ENCODE measurements at places on chromosomes 2 and 18. TPM values are rescaled to one million over a fixed set of nuclear protein-coding genes. Genes with fewer than 3 reads are reported as not detected.

- no peak for ATAC-seq
Observed at GRCh38 chr2:135095591-135095990, 43.5 kb downstream of the RAB3GAP1 start.

GRCh38 chr18:79524181-79525078 is 128.7 kb downstream of the NFATC1 start:
- ATAC-seq = no peak

DNA sequence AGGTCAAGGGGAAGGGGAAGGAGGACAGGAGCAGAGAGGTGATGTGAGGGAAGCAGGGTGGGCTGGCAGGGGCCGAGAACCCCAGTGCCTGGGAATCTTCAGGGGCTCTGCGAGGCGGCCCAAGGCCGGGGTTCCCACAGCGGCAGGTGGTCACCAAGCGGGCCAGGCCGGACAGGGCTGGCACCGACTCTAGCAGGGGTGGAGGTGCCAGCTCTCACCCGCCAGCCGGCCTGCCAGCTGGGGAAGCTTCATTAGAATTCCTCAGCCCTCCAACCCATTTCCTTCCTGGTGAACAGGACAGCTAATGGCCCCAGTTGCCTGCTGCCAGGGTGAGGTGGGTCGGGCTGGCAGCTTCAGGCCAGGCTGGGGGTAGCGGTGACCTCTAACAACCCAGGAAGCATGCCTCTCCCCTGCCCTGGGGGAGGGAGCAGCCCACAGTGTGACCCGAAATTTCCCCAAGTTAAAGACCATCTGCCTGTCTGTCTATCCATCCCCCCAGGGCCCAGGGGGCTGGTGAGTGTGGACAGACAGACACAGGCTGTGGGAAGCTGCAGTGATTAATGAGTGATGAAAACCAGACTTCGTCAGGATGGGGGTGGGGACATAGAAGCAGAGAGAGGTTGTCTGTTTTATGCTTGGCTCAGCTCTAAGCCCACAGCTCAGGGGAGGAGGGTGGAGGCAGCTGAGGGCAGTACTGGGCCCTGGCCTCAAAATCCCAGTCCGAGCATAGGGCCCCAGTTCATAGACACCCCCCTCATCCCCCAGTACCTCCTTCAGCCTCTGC is 144.1 kb downstream of the ZFP36L2 start:
- peak; percentile 24 for ATAC-seq

GRCh38 chr2:45836740-45837139 is 185.3 kb downstream of the PRKCE start:
- no peak for ATAC-seq

DNA sequence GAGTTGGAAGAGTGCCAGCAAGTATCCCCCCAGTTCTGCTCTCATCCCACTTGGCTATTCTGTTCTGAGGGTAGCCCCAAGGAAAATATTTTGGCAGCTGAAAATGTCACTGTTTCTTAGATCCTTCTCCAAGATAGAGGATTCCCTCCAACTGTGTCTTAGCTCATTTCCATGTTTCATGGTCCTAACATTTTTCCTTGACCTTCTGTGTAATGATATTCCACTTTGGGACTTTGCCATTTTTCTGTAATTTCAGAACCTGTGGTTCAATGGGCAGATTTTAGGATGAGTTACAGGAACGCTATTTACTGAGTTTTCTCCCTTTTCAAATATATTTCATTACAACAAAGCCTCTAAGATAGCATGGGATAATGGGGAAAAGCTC is 34.7 kb downstream of the NHEJ1 start:
- ATAC-seq = no peak

The CIB4 gene
- total RNA-seq = not detected

The MBP gene
- total RNA-seq = 13.4 TPM

The OTOS gene
- not detected for total RNA-seq

All from motor neuron (in vitro differentiated cells).